CD4-positive, alpha-beta T cell treated with Interleukin-17A for 1 hour (primary cell): ENCODE measurements at places on chromosomes 7 and 10.
A peak's percentile ranks its signal among the peaks of the same experiment; 100 is the strongest.

- DNase-seq = no peak
Measured at GRCh38 chr7:155378580-155378934, 79.4 kb upstream of the EN2 start.

DNA sequence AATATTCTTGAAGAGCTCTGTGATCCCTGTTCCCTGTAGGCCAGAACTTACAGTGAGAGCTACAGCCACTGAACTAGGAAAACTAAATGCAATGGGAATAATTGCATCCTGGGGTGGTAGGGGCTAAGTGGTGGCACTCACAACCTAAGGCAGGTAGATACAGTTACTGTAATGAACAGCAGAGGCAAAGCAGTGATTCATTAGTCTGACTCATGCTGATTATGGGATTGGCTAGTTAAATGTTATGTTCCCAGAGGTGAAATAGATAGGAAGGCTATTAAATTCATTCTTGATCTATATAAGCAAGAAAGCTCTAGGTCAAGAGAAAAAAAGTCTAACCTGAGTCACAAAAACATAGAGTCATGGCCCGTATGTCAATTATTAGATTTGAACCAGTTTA, 173.1 kb upstream of the MALRD1 start:
- no peak for DNase-seq

- DNase-seq = no peak
Measured at GRCh38 chr7:128947854-128948253, 10.1 kb downstream of the IRF5 start.

DNA sequence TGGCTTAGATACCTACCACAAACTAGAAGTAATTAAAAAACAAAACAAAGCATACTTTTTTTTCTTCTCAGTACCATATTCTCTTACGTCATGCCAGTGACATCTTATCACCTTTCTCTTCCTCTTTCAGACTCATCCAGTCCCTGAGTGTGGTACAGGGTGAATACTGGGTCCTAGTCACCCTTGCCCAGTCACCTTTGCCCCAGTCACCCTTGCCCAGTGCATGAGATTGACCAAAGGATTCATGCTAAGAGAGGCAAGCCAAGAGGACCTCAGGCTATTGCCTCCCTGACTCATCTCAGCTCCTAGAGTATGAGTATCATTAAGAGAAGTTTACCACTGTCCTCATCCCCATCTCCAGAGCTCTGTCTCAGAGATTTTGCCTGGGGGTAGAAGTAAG, 10.0 kb upstream of the TSPAN12 start:
- DNase-seq = no peak

- peak; percentile 53 for DNase-seq
Measured at GRCh38 chr10:73908853-73909539, 1.9 kb upstream of the PLAU start.

DNA sequence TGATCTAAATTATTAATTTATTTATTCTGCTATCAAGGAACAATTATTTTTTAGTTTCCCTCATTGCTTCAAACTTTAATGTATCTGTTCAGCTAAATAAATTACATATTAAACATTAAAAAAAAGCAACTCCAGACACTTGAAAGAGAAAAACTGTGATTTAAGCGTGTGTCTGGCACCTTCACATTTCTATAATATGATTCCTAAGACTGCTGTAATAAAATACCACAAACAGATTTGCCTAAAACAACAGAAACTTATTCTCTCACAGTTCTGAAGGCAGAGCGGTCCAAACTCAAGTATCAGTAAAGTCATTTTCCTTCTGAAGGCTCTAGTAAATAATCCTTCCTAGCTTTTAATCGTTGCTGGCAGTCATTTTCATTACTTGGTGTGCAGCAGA, 580.4 kb upstream of the KCND2 start:
- DNase-seq = no peak

GRCh38 chr7:130945411-130945811, 211.4 kb upstream of the KLF14 start:
- peak; percentile 74 for DNase-seq

DNA sequence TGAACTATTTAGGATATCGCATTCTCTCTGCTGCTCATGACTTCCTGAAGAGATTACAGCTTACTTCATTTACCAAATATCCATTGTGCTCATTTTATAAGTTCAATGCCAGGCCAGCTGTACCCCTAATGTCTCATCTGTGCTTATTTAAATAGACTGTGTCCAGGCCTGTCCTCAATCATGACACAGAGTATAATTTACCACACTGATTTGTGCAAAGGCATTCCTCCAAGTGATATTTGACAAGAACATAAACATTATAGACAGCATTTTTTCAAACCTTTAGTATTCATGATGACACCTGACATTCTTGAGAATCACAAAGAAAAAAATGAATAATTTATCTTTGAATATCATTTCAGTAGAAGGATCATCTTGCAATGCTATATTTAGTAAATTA, 260.1 kb upstream of the SEMA3D start:
- DNase-seq = no peak

GRCh38 chr7:92375013-92375412, 72.3 kb upstream of the GATAD1 start:
- DNase-seq = no peak

GRCh38 chr7:52254396-52255010, 780.9 kb upstream of the POM121L12 start:
- DNase-seq = no peak

DNA sequence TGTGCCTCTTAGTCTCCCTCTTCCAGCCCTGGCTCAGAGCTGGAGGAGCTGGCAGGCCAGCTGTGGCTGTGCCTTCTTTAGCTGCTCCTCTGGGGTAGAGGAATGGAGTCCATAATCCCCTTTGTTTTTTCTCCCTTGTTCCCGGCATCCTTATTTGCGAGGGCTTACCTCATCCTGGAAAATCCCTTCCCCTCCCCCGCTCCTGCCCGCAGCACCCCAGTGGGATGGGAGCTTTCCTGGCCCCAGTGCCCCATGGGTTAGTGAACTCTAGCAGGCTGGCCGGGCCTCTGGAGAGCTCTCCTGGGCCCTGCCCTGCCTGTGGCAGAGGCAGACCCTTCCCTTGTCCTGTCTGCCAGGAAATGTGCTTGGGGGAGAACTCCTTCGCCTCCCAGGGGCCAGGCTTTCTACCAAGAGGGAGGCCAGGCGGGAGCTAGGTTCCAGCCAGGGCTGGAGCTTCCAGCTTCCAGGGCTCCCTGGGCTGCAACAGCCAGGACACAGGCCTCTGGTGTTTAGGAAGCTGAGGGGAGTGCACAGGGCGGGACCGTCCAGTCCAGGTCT, 16.5 kb upstream of the TRIM8 start:
- DNase-seq = no peak

DNA sequence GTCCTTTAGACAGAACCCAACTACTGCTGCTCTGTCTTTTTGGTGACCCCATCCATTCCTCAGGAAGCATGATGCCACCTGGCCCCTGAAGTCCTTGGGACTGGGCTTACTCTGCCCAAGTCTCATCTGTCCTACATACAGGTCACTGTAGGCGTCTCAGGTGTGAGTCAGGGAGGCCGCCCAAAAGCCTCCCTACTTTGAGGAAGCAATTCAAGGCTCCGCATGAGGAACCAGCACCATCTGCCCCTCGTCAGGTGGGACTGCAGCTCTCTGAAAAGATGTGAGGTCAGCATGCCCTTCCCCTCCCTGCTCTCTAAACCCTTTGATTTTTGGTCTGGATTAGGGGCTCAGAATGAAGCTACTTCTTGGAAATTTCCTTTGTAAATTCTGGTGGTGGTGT, 354.8 kb downstream of the CXCL12 start:
- peak; percentile 35 for DNase-seq

DNA sequence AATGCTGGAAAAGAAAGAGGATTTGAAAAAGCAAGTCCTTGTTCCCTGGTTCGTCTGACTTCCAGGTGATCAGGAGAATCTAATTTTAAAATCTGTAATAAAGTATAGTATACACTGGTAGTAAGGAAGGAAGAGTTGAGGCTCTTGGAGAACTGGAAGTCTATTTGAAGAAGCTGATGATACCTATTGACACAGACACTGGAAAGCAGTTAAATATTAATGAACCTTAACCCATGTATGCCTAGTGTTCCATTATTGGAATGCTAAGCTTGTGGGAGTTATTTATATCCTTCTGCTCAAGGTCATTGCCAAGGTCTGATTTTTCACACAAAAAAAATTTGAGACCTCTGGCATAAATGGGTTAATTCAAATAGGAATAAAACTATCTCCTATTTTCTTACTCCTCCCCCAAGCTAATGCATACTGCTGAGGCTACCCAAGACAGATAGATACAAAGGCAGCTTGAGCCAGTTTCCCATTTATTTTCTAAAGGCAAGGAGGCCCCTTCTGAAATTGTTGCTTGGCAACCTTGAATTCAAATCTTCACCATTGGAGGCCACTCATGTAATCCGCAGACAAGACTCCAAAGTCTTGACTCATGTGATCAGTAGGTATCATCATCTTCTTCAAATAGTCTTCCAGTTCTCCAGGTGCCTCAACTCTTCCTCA, 110.2 kb downstream of the FZD1 start:
- no peak for DNase-seq

DNA sequence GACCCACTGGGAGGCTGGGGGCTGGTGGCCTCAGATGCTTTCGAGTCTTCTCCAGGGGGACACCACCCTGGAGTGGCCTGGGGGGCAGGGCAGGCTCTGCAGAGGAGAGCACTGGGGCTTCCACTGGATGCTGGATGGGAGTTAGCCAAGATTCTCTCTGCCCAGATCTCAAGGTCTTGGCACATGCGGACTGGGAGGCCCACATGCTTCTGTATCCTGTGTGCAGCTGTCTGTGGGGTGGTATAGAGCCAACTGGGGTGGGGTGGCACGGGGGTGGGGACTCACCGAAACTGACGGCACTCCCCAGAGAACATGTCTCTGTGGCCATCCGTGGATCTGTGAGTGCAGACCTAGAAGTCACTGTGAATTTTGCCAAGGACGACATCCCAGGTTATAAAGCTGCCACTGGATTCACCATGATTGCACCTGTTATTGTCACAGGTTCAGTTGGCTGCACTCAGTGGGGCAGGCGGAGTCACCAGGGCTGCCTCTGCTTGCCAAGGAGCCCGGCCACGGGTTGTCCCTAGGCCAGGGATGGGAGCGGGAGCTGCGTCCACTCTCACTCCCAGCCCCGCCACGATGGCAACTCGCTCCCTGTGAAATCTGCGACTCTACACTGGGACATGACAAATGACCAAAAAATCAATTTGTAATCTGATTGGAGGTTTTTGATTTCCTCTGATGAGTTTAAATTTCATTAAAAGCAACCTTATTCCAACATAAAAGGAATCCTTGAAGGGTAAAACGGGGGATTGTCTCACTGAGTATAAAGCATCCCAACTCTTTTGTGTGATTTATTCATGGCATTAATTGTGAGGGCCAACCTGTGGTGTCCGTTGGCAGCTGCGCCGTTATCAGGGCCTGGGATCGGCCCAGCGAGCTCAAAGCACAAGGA, 131.3 kb downstream of the EBF3 start:
- no peak for DNase-seq
